ENCODE measurements at places on chromosomes 3 and 15.

- DNase-seq: no peak
These were observed 127.7 kb downstream of the NUP210 start for GRCh38 chr3:13292375-13292774.

- no peak for DNase-seq
These were observed 43.4 kb downstream of the TLE3 start for GRCh38 chr15:70054366-70054765.

- DNase-seq: no peak
These were observed 238.3 kb upstream of the SLITRK3 start for GRCh38 chr3:165434516-165434915.

DNA sequence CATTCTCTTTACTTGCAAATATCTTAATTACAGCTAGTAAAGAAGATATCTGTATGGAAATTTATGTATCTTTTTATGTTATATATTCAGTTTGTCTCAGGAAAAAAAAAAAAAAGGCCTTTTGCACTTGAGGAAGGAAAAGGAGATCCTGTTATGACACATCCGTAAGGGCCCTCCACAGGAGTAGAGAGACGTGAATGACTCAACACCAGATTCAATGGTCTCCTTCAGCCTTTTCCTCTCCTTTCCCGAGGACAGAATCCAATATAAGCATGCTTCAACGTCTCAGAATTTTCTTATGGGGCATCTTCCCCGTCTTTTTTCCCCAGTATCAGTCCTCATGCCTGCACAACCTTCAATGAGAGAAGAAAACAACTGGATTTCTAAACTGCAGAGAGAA is 340.3 kb downstream of the NTRK3 start:
- no peak for DNase-seq

DNA sequence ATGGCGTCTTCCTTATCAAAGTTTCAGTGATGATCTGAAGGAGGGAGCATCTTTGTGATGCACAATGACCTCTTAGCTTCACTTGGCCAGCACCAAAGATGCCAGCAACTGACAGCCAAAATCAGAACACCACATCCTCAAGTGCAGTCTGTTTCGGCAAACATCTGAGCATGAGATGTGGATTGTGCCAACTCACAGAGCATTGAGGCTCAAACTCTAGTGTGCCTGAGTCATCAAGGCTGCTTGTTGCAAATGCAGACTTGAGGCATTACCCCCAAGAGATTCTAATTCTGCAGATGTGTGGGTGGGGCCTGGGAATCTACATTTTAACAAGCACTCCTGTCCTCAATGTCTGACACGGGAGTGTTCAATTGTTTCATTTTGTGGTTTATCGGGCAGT is 35.8 kb downstream of the ABHD5 start:
- DNase-seq: no peak

- no peak for DNase-seq
These were observed 542.6 kb downstream of the ZBBX start for GRCh38 chr3:166837535-166837934.

- no peak for DNase-seq
These were observed 20.7 kb upstream of the OTOL1 start for GRCh38 chr3:161475905-161476304.

DNA sequence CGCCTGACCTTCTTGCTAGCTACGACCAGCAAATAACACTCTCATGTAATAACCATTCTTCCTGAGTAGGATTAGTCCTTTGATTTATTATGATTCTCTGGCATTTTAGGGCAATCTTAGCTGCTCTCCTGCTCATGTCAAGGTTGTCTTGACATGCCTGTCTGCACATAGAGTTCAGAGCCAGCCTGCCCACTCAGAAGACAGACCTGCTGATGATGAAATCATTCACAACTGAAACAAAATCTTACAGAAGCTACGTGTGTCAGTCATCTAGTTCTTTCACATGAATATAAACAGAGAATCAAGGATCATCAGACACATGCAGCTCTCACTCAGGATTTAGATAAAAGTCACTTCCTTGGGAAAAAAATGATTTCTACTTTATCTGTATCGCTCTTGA is 173.6 kb upstream of the LYSMD4 start:
- DNase-seq: no peak

GRCh38 chr3:118055381-118055780 is 979.3 kb downstream of the IGSF11 start:
- DNase-seq: no peak

DNA sequence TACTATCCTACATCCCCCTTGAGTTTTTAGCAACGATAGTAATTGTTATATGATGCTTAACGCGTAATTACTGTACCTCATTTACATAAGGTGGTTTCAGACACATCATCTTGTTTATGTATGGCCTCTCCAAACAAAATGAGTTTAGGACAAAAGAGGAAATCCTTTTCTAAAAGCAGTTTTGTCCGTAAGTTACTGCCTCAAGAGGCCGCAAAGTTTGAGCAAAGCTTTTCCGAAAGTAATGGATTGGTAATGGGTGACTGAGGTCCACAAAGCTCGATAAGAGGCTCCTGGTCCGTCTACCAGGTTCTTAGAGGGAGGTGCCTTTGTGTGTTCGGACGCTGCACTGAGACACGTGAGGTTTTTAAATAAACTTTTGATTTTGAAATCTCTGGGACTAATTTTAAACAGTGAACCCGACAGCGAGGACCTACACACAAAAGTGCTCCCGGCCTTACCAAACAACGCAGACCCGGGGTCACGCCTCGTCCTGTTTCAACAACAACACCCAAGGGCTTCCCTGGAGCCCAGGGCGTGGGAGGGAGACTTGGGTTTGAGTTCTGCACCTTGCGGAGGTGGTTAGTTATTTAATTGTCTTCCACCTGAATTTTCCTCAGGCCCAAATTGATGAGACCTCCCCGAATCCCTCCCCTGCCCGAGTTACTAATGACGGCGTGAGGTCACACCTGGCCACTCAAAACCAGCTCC is 456 bp upstream of the C15orf61 start:
- no peak for DNase-seq

GRCh38 chr15:69156736-69157381 is 3.6 kb upstream of the GLCE start:
- DNase-seq: no peak

- no peak for DNase-seq
These were observed 180.2 kb upstream of the KCNH8 start for GRCh38 chr3:18968120-18968519.

GRCh38 chr3:102102394-102102793 is 253.1 kb downstream of the NFKBIZ start:
- no peak for DNase-seq

GRCh38 chr3:131786386-131786785 is 248.4 kb downstream of the CPNE4 start:
- no peak for DNase-seq

GRCh38 chr15:73856458-73857192 is 16.7 kb upstream of the TBC1D21 start:
- no peak for DNase-seq

DNA sequence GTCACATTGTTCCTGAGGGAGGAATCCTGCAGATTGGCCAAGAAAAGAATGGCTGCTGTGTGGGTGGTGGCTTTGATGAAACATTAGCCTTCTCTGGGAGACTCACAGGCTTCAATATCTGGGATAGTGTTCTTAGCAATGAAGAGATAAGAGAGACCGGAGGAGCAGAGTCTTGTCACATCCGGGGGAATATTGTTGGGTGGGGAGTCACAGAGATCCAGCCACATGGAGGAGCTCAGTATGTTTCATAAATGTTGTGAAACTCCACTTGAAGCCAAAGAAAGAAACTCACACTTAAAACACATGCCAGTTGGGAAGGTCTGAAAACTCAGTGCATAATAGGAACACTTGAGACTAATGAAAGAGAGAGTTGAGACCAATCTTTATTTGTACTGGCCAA is 6.1 kb downstream of the PTX3 start:
- DNase-seq: no peak

- no peak for DNase-seq
These were observed 309.0 kb downstream of the ULK4 start for GRCh38 chr3:41652931-41653330.

- DNase-seq: no peak
These were observed 88.6 kb downstream of the GTPBP8 start for GRCh38 chr3:113079218-113079961.

GRCh38 chr3:68953816-68954444 is 21.6 kb upstream of the TAFA4 start:
- no peak for DNase-seq

GRCh38 chr15:73320619-73321180 is 48.1 kb downstream of the HCN4 start:
- DNase-seq: no peak

GRCh38 chr3:126256251-126256650 is 75.9 kb upstream of the ALDH1L1 start:
- DNase-seq: no peak

GRCh38 chr15:65914386-65914785 is 45.1 kb downstream of the RAB11A start:
- DNase-seq: no peak

DNA sequence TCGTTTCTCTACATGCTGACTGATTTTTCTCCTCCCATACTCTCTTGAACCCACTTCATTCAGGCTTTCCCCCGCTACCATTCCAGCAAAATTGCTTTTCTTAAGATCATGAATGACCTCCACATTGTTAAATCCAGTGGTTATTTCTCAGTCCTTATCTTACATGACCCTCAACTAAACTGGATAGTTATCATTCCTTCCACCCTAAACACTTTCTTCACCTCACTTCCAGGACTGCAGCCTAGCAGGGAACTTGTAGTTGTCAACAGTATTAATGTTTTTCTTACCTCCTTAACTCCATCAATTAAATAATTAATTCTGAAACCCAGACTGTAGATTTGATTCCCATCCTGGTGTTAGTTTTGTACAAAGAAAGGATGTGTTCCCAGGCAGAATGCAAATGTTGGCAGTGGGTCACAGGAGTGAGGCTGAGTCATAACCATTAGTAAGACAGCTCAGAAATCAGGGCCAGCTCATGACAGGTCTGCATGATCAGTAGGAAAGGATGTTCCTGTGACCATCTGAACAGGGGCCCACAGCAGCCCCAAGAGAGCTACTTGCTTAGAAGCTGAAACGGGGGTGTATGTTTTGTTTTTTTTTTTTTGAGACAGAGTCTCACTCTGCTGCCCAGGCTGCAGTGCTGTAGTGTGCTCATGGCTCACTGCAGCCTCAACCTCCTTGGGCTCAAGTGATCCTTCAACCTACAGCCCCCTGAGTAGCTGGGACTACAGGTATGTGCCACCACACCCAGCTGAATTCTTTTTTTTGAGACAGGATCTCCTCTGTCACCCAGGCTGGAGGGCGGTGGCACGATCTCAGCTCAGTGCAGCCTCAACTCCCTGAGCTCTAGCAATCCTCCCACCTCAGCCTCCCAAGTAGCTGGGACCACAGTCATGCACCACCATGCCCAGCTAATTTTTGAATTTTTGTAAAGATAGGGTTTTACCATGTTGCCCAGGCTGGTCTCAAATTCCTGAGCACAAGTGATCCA is 9.1 kb downstream of the BCL2L10 start:
- no peak for DNase-seq

- DNase-seq: no peak
These were observed 117.1 kb downstream of the TPRA1 start for GRCh38 chr3:127473244-127474024.

DNA sequence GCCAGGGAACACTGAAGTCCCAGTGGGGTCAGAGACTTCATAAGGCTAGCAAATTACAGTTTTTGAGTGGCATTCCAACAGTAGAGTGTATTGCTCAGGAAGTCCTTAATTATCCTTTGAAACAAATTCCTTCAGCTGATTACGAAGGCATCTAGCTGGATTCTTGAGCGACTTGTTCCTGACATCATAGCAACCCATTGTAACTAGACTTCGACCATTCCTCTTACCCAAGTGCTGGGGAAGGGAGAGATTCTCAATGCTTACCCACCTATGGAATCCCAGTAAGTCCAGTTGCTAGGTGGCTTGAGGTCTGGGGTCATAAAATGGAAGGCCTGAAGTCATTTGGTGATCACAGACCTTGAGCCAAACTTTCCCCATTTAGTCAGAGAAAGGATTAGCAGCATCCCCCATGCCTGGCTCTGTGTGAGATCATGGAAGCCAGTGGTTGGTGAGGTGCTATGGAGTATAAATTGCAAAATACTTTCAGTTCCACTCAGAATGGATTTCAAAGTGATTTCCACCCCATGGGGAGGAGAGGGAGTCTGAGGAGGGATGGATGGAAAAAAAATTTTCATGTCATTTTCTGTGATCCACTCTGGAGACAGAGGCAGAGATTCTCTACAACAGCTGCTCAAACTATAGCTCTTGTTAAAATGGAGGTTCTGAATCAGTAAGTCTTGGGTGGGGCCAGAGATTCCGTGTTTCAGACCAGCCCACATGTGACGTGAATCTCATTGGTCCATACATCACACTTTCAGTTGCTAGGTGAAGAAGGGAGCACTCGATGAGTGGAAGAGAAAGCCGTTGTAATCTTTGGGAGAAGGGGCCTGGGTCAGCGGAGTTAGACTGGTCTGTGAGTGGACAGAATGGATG is 45.7 kb downstream of the CD86 start:
- DNase-seq: no peak

- DNase-seq: no peak
These were observed 14.6 kb downstream of the SMAD6 start for GRCh38 chr15:66716656-66717020.

DNA sequence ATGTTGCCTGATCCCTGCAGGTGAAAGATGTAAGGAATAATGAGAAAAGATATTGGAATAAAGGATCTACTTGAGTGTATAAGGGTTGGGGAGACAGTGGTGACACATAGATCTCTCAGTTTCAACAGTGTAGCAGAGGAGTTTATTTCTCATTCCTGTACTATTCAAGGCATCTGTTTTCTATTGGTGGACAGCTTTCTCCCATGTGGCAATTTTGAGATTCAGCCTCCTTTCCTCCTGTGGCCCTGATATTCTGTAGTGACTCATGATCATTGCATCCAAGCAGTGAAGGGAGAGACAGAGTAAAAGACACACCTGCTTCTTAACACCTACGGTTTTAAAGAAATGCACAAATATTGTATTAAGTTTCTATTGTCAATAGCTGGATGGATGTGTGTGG is 327.6 kb downstream of the GRM7 start:
- no peak for DNase-seq

- DNase-seq: no peak
These were observed 64.3 kb downstream of the MGLL start for GRCh38 chr3:127758013-127758412.

DNA sequence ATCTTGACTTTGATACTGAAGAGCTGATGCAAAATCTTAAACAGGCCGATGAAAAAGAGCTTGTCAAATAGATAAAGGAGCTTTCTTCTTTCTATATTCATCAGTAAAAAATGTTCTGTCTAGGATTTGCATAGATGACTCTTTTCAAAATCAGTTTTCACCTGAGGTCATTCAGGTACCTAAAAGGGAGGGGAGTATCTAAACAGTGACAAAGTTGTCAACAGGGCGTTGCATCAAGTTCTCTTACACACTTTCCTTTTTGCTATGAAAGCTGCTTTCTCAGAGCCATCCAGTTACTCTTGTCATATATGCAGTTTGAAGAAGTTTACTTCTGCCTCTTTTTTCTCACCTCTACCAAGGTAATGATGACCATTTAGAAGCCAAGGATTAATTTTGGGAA is 60.0 kb downstream of the AKAP13 start:
- no peak for DNase-seq

GRCh38 chr15:99454941-99455788 is 110.6 kb upstream of the MEF2A start:
- no peak for DNase-seq

GRCh38 chr15:27784107-27784506 is 315.0 kb downstream of the OCA2 start:
- DNase-seq: no peak
